CD14-positive monocyte (primary cell): ENCODE measurements at places on chromosomes 7 and 10.

DNA sequence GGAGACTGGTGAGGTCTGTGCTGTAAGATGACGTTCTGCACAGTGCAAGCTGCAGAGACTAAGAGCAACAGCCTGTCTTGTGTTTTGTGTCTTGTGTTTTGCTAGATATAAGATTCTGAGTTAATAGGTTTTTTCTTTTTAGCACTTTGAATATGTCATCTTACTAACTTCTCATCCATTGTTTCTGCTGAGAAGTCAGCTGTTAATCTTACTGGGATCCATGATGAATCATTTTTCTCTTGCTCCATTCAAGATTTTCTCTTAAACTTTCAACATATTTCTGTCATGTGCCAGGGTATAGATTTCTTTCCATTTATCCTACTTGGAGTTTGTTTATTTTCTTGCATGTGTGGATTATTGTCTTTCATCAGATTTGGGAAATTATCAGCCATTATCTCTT, 290.3 kb downstream of the CELF2 start:
- no peak for DNase-seq

- DNase-seq: no peak
Observed at GRCh38 chr7:66731986-66732385, 8.5 kb upstream of the RABGEF1 start.

GRCh38 chr10:99880080-99880835, 97.8 kb downstream of the ABCC2 start:
- DNase-seq: no peak

GRCh38 chr10:33193057-33193700, 141.3 kb downstream of the NRP1 start:
- peak; percentile 30 for DNase-seq

GRCh38 chr7:87058744-87059524, 520 bp downstream of the ELAPOR2 start:
- peak; percentile 2 for DNase-seq

- DNase-seq: peak; percentile 83
Observed at GRCh38 chr10:133308421-133309099, at the start of the genes TUBGCP2 and ZNF511. Gene TUBGCP2 (minus strand): TSS chr10:133308872. CDS start chr10:133302941, 5,931 bp downstream. Gene ZNF511 (plus strand): TSS chr10:133308914. CDS start chr10:133308944, 30 bp downstream.

DNA sequence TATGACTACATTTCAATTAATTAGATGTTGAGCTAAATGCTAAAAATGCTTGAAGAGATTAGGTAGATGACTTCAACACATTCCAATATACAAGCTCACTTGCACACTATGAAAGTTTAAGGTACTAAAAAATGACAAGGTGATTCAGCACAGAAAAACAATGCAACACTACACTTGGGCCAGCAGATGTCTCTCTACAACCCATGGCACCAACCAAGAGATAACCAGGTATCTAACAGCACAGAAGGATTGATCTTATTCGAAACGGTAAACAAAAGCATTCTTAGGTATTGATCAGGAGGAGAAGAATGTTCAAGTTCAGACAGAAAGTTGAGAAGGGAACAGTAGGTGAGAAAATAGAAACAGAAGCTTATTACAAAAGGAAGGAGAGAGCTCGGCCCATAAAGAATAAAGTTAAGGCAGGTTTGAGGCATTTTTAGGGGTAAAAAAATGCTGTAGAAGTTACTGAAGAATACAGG, 248.2 kb upstream of the KLF14 start:
- peak; percentile 26 for DNase-seq

DNA sequence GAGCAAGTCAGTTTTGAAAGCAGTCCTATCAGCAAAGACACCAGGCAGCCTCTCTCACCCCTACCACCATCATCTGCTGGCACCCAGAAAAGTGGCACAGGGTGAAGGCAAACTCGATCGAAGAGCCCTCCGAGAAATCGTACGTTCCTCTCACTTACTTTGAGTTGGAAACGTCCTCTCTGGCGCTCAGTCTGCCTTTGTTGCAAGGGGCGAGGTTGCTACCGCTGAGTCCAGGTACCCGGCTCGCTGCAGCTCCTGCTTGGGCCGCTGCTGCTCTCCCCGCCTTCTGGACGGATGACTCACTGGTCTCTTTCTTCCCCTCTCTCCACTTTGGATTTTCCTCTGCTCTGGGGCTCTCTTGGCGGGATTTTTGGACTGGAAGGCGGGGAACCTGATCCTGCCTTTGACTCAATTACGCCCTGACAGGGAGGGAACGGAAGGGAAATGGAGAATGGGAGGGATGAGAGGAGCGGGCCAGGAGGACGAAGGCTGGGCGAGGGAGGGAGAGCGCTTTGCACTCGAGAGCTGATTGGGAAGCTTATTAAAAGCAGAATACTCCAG, at the start of gene PTN:
PTN (minus strand) TSS at position 453 of the 561 bp plus-strand sequence. CDS start 88,760 bp downstream, outside the sequence.
- DNase-seq: no peak

DNA sequence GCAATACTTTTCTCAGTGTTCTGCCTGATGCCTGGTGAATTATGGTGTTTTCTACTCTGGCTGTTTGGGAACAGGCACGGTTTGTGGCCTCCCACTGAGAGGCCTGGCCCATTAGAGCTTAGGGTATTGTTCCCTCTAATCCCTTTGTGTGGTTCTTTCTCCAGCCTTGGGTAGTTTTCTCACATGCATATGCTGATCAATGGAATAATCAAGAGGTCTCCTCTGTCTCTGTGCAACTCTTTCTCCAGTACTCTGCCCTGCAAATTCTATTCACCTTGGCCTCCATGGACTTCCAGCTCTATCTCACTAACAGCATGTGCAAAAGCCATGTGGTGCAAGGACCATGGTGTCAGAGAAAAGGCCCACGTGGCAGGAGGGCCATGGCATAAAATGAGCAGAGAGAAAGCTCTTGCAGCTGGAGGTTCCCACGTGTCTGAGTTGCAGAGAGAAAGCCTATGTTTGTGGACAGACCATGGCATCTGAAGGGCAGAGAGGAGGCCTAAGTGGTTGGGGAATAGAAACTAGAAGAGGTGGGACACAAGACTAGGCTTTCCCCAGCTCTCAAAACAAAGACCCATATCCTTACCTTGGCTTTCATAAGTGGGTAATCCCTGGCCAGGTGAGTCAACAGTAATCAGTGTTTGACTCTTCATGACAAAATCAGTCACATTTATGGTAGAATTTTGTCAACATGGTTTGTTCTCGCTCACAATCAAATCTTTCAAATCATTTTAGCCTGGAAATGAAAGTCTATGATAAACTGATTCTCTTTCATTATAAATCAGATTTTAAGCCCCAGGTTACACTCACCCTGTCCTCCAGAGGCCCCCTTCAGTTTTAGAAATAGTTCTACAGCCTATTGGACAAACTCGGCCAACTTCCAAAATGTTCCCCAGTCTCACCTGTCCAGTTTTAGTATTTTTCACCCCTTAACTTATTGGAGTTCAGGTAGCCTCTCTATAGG, 17.3 kb downstream of the OPALIN start:
- no peak for DNase-seq

DNA sequence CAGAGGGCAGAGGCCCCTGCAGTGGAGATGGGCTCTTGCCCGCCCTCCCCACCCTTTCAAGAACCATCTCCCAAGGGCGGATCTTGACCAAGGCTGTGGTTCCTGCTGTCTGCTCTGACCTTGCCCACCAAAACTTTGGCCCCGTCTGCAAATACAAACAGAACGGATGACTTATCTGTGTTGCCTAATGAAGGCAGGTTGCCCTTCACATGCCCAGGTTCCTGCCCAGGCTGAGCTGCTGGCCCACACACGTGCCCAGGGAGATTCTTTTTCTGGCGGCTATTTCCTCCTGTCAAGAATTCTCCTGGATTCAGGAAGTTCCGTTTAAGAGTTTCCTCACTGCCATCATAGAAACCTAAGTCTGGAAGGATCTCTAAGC, 78.3 kb downstream of the PROSER2 start:
- DNase-seq: no peak

DNA sequence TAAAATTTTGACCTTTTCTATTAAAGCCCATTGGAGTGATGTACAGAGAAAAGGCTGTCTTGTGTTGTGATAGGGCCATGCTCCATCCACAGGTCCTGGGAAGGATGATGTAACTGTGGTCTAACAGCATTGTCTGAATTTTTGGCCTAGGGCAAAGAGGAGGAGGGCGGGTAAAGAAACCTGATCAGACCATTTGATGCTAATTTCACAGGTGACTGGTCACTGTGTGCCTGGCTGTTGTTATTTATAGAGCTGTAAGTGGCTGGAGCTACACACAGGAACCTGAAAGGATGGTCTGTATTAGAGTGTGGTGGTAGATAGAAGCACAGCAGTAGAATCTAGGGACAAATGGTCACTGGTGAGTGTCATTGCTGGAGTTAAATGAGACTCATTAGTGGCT, 182.1 kb downstream of the AUTS2 start:
- DNase-seq: no peak

GRCh38 chr7:128893251-128894100, 17.0 kb downstream of the KCP start:
- DNase-seq: no peak

DNA sequence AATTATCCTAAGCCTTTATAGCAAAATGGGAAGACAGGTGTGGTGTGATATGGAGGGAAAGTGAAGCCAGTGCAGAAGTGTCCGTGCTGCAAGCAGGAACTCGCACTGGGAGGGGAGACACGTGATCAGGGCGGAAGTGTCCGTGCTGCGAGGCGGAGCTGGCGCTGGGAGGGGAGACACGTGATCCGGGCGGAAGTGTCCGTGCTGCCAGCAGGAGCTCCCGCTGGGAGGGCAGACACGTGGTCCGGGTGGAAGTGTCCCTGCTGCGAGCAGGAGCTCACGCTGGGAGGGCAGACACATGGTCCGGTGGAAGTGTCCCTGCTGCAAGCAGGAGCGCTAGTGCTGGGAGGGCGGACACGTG, 40.5 kb upstream of the PRKAR1B start:
- no peak for DNase-seq

DNA sequence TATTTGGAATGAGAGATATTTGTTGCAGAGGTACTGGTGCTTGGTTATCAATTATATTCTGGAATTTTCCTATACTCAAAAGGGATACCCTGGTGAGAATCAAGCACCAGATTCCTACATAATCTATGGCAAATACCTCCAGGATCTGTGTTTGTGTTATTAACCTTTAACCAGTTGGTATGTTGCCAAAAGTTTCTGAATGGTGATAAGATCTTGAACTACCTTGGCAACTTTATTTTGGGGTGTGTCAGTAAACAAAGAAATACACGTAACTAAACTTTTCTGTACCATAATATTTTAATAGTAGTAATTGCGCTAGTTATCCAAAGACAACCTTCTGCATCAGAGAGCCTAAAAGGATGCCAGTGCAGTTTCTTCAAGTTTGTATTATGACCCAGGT, 13.4 kb downstream of the SCIN start:
- DNase-seq: no peak

DNA sequence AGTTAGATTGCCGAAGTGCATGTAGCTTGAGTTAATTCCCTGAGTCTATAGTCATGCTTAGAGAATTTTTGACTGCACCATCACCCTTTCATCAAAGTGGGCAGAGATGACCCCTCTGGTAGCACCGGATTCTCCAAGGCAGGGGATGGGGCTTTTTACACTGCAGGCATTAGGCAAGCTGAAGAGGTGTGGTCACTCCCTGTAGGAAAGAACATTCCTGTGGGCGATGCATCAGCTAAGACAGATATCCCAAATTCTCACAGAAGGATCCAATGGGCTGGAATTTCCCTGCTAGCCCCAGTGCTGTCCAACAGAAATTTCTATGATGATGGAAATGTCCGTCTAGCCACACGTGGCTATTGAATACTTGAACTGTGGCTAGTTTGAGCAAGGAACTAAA, 118.2 kb downstream of the ADAM12 start:
- no peak for DNase-seq

- no peak for DNase-seq
Observed at GRCh38 chr7:33705333-33705833, 200.0 kb upstream of the BMPER start.

DNA sequence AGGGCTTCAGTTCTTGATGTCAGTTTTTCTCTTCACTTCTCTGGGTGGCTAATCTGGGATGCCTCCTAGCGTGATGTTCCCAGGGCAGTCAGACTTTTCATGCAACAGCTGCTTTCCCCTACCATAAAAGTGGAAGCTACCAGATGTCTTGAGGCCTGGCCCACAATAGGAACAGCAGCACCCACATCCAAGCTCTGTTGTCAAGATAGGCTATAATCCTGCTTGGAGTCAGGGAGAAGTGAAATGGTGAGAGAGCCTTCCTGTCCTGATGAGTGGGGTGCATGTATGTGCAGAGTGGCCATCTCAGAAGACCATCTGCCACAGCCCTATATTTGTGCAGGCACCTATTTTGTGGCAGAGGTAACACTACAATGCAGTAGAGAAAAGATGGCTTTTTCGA, 108.0 kb downstream of the HTR5A start:
- no peak for DNase-seq

DNA sequence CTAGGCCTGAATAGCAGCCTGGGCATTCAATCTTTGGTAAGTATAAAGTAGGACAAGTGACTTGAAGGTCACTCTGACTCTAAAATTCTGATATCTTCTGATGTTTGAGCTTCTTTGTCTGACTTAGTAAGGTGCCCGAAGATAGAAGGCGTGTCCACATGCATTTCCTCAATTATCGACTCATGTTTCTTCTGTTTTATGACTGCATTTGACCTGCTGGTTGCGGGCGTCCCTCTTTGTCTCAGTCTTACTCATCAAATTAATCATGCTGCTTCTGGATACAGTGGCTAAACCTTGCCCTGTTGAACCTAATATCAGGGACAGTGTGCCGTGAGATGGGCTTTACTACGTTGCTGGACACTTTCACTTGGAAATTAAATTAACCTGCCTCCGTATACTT, 534.1 kb downstream of the SDK1 start:
- DNase-seq: no peak

DNA sequence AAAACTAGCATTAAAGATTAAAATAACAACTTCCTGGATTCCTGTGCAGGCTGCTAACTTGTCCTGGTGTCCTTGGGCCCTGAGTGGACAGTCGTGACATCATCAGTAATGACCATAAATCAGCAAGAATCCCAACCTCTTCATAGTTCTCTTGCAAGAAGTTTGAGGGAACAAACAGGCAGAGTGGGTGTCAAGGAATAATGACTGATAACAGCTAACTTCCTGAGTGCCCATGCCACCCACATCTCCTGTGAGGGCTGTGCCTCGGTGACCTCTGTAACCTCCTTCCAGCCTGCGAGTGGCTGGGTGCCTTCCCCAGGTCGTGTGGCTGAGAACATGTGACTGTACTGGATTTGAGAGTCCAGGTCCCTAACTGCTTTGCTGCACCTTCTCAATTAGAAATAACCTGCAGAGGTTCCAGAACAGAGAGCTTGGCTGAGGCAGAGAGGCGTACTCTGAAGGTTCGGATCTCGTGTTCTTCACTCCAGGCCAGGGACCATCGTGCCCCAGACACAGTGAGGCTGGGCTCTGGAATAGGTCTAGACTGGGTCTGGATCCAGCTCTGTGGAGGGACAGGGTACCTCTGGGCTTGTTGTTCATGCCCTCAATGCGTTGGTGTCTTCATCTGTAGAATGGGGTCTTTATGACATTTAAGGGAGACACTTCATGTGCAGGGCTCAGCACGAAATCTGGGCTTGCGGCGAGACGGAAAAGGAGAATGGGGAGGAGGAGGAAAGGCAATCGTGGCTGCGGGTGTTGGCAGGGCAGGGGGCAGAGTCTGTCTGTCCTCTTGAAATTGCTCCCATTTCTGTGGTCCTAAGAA, 313.1 kb upstream of the ZNF32 start:
- DNase-seq: no peak

GRCh38 chr7:159032753-159033472, 111.8 kb downstream of the VIPR2 start:
- DNase-seq: no peak

- no peak for DNase-seq
Observed at GRCh38 chr7:94511718-94512117, 2.1 kb downstream of the CASD1 start.
